ENCODE measurements at places on chromosomes 7 and 10. TPM values are rescaled to one million over a fixed set of nuclear protein-coding genes. Genes with fewer than 3 reads are reported as not detected.

Gene CLRN3
- not detected for total RNA-seq

Gene SLC25A28
- total RNA-seq, result 96.4 TPM

Gene GIMAP1
- total RNA-seq, result 0.30 TPM

Gene ARHGEF35
- total RNA-seq, result 4.2 TPM

Gene C10orf120
- total RNA-seq, result not detected

Gene ZNF716
- not detected for total RNA-seq

Gene ING3
- 38.0 TPM for total RNA-seq

Gene INA
- total RNA-seq, result not detected

Gene MMD2
- not detected for total RNA-seq

Gene WNT16
- 7.4 TPM for total RNA-seq

Gene DKK1
- total RNA-seq, result not detected

Gene ACTL6B
- total RNA-seq, result not detected
